T-cell (primary cell): ENCODE measurements at places on chromosomes 3 and 15.
A peak's percentile ranks its signal among the peaks of the same experiment; 100 is the strongest.

- H3K4me3 ChIP-seq: no peak overlapping the region
- no peak for DNase-seq
- H3K4me1 ChIP-seq: peaks cover 10% of the 10 kb centered on the region
- peaks cover 23% of the 10 kb centered on the region for H3K27me3 ChIP-seq
These were observed 102.8 kb downstream of the CHSY1 start for GRCh38 chr15:101148881-101149664.

DNA sequence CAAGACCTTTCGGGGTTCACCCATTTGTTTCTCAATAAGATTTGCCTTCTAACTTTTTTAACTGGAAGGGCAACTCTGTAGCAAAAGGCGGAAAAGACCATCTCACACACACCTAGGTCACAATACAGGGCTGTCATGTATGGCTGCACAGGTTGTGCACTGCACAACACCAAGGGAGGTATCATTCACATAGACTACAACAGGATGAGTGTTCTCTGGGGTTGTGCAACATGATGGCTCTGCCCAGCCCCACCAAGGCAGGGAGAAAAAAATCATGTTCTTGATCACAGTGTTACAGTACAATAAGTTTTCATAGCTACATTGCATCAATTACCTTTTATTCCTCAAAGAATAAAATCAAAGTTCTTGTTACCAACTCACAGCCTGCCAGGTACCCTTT is 52.8 kb downstream of the ANXA2 start:
- peaks cover 30% of the 10 kb centered on the region for H3K36me3 ChIP-seq
- no peak for DNase-seq
- H3K4me3 ChIP-seq: no peak overlapping the region
- no peaks in the 10 kb centered on the region for H3K27me3 ChIP-seq

DNA sequence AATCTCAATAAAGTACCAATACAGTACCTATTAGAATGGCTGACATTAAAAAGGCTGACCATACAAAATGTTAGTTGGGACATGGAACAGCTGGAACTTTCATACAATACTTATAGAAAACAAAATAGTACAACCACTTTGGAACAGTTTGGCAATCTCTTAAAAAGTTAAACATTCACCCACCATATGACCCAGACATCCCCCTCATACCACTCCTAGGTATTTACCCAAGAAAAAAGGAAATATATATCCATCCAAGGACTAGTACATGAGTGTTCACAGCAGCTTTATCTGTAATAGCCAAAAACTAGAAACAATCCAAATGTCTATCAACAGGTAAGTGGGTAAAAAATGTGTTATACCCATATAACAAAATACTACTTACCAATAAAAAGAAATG is 25.2 kb upstream of the ARF4 start:
- H3K4me1 ChIP-seq: no peaks in the 10 kb centered on the region
- no peaks in the 10 kb centered on the region for H3K27me3 ChIP-seq
- no peak for DNase-seq
- no peak overlapping the region for H3K27ac ChIP-seq
- peaks cover 13% of the 10 kb centered on the region for H3K36me3 ChIP-seq

GRCh38 chr3:88713233-88713691 is 394.2 kb upstream of the EPHA3 start:
- H3K4me3 ChIP-seq: no peak overlapping the region
- no peaks in the 10 kb centered on the region for H3K27me3 ChIP-seq
- no peaks in the 10 kb centered on the region for H3K4me1 ChIP-seq
- H3K27ac ChIP-seq: no peak overlapping the region
- DNase-seq: no peak

DNA sequence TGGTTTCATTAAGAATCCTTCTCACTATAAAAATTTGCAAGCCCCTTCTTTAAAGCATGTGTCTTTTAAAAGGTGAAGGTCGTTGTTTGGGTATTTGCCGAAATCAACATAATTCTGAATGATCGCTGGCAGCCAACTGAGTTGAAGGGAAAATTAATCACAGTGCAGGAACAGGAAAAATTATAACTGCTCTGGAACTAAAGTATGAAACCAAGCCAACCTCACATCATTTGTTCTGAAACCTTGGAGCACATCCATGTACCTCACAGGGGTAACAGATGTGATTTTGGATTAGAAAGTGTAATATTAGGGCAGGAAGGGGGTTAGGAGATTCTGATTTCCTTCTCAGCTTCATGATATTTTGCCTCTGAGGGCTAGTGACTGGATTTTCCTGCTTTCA is 52.2 kb upstream of the PTX3 start:
- DNase-seq: no peak
- H3K27ac ChIP-seq: no peak overlapping the region
- H3K36me3 ChIP-seq: no peaks in the 10 kb centered on the region
- no peak overlapping the region for H3K4me3 ChIP-seq

- DNase-seq: no peak
- no peaks in the 10 kb centered on the region for H3K4me1 ChIP-seq
- H3K36me3 ChIP-seq: no peaks in the 10 kb centered on the region
- no peak overlapping the region for H3K4me3 ChIP-seq
These were observed 169.2 kb downstream of the NFKBIZ start for GRCh38 chr3:102018551-102018950.

DNA sequence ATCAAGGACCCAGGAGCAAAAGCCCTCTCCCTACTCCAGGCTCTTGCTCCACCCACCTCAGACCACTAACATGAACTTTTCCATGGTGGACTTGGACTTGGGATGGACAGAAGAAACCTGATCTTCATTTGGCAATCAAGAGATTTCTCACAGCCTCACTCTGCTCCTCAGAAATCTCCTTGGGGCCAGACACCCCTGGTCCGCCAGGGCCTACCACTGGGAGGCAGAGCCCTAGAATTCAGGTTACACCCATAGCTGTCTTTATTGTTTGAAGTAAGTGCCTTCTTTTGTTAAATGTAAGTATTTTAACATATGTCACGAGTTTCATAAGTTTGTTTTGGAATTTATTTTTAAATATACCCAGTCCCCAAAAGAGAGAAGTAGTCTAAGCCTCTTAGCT is 13.2 kb downstream of the SHF start:
- no peak for DNase-seq
- no peak overlapping the region for H3K4me3 ChIP-seq
- no peak overlapping the region for H3K27ac ChIP-seq
- no peaks in the 10 kb centered on the region for H3K27me3 ChIP-seq
- no peaks in the 10 kb centered on the region for H3K36me3 ChIP-seq

DNA sequence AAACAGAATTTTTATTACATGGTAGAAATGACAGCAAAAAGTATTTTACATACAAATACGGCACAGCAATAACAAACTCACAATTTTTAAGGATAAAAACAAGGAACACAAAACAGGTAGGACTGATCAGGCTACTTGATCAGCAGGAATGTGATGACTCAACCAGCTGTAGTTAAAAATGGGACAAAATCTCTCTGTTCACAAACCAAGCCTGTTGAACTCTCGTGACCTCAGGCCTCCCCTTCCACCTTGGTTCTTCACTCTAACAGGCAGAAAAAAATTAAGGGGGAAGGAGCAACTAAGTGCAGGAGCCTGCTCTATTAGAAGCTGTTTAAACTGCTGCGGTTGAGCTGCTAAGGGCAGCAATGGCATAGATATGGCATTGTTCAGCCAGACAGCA is 18.7 kb downstream of the FBXL22 start:
- peaks cover 13% of the 10 kb centered on the region for H3K36me3 ChIP-seq
- H3K4me3 ChIP-seq: no peak overlapping the region
- H3K27me3 ChIP-seq: no peaks in the 10 kb centered on the region
- DNase-seq: no peak
- no peaks in the 10 kb centered on the region for H3K4me1 ChIP-seq

- H3K27ac ChIP-seq: no peak overlapping the region
- no peak overlapping the region for H3K4me3 ChIP-seq
- H3K36me3 ChIP-seq: no peaks in the 10 kb centered on the region
- peaks cover 10% of the 10 kb centered on the region for H3K4me1 ChIP-seq
- no peak for DNase-seq
These were observed 172.7 kb upstream of the LMCD1 start for GRCh38 chr3:8328967-8329366.

DNA sequence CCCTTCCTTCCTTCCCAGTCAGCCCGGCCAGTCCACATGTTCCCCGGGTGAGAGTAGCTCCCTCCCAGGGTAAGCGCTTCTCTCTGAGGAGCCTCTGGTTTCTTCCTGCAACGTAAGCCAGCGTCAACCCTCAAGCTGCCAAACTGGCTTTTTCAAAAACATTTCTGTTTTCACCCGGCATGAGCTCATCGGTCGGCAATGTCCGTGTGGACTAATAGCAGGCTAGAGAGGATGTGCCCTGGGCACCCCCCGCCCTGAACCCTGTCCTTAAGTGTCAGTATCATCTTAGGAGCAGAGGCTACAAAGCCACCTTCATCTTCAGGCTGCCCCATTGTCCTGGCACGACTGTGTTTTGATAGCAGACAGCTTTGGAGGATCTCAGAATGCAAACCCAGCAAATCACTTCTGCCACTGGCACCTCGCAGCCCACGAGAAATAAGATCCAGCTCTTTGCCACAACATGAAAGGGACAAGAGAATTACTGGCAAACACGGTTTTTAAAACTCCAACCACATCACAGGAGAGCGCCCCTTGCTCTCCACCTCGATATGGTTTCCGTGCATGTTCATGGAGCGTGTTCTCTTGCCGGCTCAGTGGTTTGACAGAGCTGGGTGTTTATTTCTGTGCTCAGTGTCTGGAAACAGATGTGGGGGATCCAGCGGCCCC is 9.9 kb downstream of the ALDH1A3 start:
- no peaks in the 10 kb centered on the region for H3K36me3 ChIP-seq
- peaks cover 65% of the 10 kb centered on the region for H3K27me3 ChIP-seq
- H3K4me1 ChIP-seq: no peaks in the 10 kb centered on the region
- H3K27ac ChIP-seq: no peak overlapping the region
- H3K4me3 ChIP-seq: no peak overlapping the region

GRCh38 chr3:156120528-156121251 is at the start of gene KCNAB1:
Gene KCNAB1, plus strand, starts transcription at chr3:156120578.
- no peak for DNase-seq
- H3K36me3 ChIP-seq: no peaks in the 10 kb centered on the region
- H3K4me3 ChIP-seq: no peak within 1 kb of the TSS
- H3K27ac ChIP-seq: no peak within 1 kb of the TSS
- no peaks in the 10 kb centered on the region for H3K27me3 ChIP-seq

- no peaks in the 10 kb centered on the region for H3K27me3 ChIP-seq
- peak overlapping the region; percentile 89 for H3K27ac ChIP-seq
- no peak for DNase-seq
- peaks cover 74% of the 10 kb centered on the region for H3K36me3 ChIP-seq
- H3K4me3 ChIP-seq: no peak overlapping the region
These were observed 1.2 kb upstream of the SNAPC5 start for GRCh38 chr15:66498501-66499386.

- no peaks in the 10 kb centered on the region for H3K27me3 ChIP-seq
- H3K4me3 ChIP-seq: no peak overlapping the region
- H3K36me3 ChIP-seq: no peaks in the 10 kb centered on the region
- H3K27ac ChIP-seq: no peak overlapping the region
These were observed 24.7 kb upstream of the EOMES start for GRCh38 chr3:27746838-27747237.

DNA sequence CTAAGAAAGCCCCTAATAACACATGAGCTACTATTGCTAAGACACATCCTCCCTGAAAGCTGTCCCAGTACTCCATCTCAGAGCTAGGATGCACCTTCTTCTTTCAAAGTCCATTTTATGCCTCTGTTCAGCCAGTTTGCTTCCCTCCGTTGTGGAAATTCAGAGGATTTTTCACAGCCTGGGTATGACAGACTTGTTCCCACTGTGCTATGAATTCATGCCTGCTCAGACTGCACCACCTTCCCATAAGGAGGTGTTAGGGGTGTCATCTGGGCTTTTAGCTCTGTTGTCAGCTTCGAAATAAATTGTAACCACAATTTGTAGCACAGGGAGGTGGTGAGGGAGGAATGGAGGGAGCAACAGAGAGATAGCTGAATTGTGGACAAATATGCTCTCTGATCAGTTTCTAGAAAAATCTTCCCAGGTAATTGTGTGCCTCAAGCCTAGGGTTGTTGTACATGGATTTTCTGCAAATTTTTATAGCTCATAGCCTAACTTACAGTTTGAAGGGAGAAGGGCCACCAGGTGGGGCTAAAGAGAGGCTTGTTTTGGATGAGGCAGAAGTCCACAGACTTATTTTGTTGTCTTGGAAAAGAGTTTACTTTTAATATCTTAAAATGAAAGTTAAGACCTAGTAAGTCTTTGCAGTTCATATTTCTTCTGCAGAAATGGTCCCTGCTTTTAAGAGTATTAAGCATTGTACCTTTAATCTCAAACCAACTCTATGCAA is 462.0 kb downstream of the PDCD6IP start:
- H3K36me3 ChIP-seq: no peaks in the 10 kb centered on the region
- H3K4me1 ChIP-seq: no peaks in the 10 kb centered on the region

DNA sequence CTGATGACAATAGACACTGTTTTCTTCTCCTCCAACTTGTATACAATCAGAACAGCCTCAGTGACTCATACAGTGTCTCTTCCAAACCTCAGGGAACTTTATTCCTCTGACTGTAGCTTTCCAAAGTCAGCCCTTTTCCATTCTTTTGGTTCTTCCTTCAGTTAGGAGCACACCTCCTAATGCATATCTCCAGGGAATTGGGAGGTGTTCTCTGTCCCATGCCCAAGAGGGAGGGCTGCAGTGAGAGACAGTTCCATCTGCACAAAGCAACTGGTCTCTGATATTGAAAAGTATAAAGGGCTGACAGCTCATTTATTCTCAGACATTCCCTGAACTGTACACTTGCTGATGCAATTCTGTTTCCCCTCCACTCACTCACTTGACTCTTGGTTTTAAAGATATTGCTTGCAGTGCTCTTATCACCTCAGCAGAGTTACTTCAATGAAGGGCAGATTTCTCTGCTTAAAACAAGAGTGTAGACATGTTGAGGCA is 337.8 kb upstream of the TBC1D5 start:
- no peak overlapping the region for H3K4me3 ChIP-seq
- H3K36me3 ChIP-seq: no peaks in the 10 kb centered on the region
- DNase-seq: no peak
- H3K27me3 ChIP-seq: no peaks in the 10 kb centered on the region
- no peak overlapping the region for H3K27ac ChIP-seq

DNA sequence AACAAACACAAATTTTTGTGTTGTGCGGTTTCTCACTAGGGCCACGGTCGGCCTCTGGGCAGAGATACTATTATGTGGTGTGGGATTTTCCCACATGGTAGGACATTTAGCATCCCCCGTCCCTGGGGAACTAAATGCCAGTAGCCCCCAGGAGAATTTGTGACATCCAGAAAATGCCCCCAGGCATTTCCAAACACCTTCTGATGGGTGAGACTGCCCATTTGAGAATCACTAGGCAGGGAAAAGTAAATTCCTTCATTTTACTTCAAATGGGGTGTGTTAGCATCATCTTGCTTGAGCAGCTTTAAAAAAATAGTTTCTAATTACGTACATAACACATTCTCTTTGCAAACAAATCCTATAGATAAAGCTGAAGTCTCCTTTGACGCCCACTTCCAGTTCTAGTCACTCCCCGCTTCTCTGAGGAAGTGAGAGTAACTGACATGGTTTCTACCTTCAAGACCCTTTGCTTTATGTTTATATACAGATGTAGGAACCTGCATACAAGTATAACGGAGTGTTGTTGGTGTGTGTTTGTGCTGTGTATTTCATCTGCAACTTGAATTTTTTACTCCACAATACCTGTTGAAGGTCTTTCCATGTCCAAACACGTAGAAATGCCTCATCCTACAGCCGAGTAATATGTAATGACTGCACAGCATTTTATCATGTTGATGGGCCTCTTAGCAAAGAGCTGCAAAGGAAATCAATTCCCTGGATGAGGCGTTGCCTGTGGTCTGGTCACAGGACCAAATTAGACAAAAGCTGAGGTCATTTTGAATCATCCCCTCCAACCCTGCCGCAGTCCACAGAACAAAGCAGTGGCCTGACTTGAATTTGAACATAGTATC is 31.4 kb upstream of the ZBTB38 start:
- no peak overlapping the region for H3K27ac ChIP-seq
- no peak for DNase-seq
- H3K36me3 ChIP-seq: no peaks in the 10 kb centered on the region
- no peaks in the 10 kb centered on the region for H3K4me1 ChIP-seq
- no peaks in the 10 kb centered on the region for H3K27me3 ChIP-seq
